Suprapubic skin (tissue), 4 donors: ENCODE measurements at places on chromosomes 4 and X.

GRCh38 chr4:166335256-166335938, 462.4 kb downstream of the TLL1 start:
- DNase-seq: no peak

DNA sequence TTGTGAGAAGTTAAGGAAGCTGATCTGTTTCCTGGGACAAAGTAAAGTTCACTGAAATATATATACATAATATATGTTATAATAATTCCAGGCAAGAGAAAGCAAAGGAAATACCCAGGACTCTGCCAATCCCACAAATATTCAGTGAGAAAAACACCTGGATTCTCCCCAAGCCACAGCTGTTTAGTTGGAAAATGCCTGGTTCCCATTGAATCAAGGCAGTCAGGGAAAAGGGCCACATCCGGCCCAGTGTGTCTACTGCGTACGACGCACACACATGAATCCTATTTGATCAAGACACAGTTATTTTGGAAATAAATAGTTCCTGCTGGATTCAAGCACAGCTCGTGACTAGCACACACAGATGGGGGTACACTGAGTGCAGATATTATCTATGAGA, 6.3 kb upstream of the DCHS2 start:
- DNase-seq: no peak

- no peak for DNase-seq
These were observed 1.9 kb downstream of the GPC4 start for GRCh38 chrX:133413218-133413925.

- no peak for DNase-seq
These were observed 85.8 kb downstream of the MID1 start for GRCh38 chrX:10534611-10535010.

DNA sequence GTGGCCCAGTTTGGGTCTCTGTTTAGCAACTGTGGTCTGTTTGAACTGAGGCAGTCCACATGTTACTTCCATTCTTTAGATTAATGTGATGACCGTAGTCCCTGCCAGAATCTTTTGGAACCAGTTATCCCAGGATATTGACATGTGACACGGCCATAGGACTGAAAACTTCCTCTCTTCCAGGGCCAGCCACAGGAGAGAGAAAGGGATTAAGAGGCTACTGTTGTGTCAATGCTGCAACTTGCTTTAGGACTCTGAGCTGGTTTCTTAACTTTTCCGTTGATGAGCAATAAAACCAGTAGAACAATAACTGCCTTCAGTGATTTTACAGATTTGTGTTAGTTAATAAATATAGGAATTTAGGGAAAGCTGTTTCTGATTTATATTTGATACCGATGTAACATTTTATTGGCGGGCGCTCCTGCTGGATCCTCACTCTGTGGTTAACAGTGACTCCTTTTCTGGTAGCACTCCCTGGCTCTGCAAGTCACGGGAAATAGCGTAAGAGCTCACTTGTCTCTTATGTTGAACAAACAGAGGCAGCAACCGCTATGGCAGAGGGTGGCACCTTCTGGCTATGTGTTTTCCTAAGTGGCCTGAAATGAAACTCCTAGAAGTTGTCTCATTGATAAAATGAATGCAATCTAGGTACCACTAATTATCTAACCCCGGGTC, 2.5 kb downstream of the TENM3 start:
- DNase-seq: no peak

GRCh38 chrX:15579778-15580747, 20.7 kb downstream of the ACE2 start:
- DNase-seq: no peak

GRCh38 chr4:71711044-71711984, 72.6 kb downstream of the GC start:
- DNase-seq: no peak

DNA sequence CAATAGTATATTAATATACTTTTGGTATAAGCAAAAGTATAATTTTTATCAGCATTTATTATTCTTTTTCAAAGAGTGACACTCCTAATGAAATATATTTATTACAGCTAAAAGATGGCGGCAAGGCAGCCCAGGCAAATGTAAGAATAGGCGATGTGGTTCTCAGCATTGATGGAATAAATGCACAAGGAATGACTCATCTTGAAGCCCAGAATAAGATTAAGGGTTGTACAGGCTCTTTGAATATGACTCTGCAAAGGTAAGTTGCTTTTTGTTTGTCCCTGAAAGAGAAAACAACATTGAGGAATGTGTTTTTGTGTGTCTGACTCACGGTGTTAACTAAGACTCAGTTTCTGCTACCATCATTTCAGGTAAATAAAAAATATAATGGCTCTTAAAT, 71.9 kb downstream of the PDLIM5 start:
- DNase-seq: no peak

DNA sequence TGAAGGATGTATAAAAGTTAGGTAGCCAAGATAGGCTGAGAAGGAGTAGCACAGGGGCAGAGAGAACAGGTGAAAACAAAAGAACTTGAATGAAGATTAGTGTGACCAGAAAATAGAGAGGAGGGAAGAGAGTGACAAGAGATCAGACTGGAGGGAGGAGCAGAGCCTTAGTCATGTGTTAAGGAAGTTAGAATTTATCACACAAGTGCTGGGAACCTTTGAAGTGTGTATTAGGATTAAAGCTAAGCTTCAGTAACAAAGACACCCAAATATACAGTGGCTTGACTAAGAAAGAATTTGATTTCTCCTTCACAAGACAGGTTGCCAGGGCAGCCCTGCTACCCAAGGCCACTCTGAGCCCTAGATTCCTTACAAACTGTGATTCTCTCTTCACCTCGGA, 10.7 kb upstream of the CCDC149 start:
- DNase-seq: no peak

DNA sequence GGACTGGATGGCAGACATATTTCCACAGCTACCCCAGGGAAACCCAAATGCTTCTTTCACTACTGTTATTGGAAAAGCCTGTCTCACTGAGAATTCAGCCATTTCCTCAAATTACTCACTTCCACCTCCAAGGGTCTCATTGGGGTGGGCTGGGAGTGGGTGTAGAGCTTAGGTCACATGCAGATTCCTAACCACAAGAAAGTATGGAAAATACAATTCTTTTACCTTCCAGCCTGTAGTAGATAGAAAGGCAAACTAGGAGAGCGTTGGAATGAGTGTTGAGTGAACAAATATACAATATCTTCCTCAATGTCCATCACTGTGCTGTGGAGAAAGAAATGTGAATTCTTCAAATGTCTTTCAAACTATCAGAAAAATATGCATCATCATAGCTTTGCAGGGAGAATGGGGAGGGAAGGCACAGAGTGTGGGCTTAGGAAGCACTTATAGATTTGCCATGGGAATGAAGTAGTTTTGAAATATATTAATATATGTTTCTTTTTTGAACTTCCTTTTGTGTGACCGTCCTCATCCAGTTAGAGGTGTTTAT, 245.3 kb upstream of the JADE1 start:
- no peak for DNase-seq

GRCh38 chrX:124981420-124981819, 338.3 kb upstream of the TEX13C start:
- no peak for DNase-seq
